ENCODE measurements at places on chromosomes 5 and 9.

DNA sequence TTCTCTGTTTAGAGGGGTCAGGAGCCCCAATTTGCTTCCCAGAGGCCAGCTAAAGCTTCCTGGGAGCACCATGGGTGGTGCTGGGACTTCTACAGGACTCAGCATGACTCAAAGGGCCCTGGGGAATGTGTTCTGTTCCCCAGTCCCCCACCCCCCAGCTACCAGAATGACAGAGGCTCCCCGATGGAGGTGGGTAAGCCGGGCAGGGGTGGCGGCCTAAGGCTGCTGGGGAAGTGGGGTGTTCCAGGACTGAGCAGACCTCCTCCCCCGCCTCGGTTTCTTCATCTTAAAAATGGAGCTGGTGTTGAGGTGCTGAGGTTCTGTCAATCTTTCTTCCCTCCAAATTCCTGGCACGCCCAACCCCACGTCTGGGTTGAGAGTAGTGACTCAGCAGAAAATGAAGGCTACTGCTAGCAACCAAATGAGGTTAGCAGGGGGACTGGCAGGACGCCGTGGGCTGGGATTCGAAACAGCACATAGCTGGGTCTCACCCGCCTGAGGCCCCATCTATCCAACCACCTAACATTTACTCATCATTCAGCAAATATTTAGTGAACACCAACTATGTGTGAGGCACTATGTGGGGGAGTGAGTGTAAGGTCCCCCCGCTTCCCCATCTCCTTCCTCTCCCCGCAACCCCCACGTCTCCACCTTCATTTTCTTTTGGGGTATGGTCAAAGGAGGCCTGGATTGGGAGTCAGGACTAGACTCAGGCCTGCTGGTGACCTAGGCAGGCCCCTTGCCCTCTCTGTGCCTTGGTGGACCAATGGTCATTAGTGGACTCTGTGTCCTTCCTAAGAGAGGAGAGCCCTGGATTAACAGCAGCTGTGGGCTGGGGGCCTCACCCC lies 50.2 kb downstream of the C9orf50 start:
- DNase-seq: no peak

- DNase-seq: no peak
Measured at GRCh38 chr5:95923918-95924544, 37.6 kb downstream of the ELL2 start.

DNA sequence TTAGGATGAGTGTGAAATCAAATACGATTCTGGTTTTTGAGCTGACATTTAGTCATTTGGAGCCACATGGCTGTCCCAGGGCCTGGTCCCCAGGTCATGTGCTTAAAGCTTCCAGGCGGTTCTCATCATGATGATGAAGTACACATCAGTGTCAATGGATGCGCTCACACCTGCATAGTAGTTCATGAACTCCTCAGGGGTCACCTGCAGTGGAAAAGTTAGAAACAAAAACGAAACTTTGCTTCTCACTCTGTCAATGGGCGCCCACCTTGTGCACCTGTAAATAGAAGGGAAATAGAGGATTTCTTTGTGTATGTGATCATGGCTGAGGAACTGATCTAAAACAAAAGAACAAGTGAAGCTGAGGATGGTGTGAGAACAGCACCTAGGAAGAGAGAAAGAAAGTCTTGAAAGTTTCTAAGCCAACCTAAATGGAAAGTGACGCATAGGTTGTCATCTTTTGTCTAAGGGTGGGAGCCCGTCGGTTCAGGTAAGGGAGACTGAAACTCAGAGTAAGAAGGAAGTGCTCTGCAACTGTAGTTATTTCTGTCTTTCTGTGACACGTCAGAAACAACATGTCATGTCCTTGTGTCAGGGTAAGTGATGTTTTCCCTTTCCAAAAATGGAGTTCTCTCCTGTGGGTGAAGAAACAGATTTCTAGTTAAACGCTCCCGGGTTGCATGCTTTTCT lies 33.8 kb downstream of the CAPSL start:
- no peak for DNase-seq

DNA sequence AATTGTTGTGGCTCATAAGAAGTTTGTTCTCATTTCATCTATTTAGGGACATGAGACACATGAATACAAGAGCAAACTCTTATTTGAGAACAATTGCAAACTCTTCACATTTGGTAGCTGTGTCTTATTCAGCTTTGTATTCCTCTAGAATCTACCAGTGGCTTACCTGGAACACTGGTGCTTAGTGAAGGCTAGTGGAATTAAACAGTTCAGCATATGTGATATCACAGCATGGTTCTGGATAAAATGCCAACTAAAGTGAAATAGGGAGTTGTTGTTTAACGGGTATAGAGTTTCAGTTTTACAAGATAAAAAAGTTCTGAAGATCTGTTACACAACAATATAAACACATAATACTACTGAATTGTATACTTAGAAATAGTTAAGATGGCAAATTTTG lies 48.9 kb downstream of the NRG2 start:
- DNase-seq: no peak
